Stimulated activated CD8-positive, alpha-beta memory T cell treated with anti-CD3 and anti-CD28 coated beads, Interleukin-12 subunit alpha, Interleukin-12 subunit beta, amount 100 ng/mL, for 4 hours (primary cell): ENCODE measurements at places on chromosomes 1 and 21.

- no peak for DNase-seq
Measured at GRCh38 chr1:227949954-227950734, 2.4 kb upstream of the WNT9A start.

DNA sequence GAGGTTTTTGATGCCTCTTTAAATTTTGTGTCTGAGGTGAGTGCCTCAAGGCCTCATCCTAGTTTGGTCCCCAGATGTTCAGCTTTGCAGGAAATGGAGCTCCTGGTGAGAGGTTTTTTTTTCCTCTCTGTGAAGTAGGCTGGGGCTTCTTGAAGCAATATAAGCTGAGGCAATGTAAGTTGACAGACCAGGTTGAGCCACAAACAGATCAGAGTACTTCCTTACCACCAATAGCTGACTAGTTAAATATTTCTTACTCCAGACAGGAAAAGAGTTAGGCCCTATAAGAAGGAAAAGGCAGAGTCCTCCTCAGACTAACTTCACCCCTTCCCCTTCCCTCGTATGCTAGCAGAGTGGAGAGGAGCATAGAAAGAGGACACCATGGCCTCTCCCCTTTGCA lies 341.0 kb downstream of the LMO4 start:
- DNase-seq, result no peak

DNA sequence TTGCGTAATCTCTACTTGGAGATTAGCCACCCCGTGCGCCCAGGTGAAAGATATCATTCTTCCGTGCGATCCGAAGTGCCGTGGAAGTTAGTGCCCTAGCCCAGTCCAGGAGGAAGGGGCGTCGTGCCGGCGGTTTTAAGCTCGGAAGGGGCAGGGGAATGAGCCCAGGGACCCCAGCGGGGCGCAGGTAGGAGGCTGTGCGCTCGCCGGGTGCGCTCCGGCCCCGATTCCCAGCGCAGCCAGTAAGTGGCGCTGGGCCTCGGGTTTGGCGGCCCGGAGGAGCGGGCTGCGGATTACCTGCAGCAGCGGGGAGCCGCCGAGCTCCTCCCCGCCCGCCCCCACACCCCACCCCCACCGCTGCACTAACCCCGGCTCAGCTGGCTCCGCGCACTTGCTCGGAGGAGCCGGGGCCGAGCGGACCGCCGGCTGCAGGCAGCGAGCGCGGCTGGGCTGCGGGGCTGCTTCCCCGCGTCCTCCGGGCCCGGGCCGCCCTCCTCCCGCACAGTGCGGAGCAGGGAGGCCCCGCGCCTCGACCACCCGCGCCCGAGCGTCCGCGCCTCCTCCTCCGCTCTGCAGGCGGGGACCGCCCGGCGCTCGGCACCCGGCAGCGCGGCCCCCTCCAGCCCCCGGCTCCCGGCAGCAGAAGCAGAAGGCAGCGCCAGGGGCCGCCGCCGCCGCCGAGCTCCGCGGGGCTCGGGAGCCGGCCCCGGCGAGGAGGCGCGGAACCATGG lies at the start of gene RYR2:
Gene RYR2, plus strand, starts transcription at position 390 of the 731 bp plus-strand sequence. Its CDS starts 338 bp downstream, at position 728.
- no peak for DNase-seq

DNA sequence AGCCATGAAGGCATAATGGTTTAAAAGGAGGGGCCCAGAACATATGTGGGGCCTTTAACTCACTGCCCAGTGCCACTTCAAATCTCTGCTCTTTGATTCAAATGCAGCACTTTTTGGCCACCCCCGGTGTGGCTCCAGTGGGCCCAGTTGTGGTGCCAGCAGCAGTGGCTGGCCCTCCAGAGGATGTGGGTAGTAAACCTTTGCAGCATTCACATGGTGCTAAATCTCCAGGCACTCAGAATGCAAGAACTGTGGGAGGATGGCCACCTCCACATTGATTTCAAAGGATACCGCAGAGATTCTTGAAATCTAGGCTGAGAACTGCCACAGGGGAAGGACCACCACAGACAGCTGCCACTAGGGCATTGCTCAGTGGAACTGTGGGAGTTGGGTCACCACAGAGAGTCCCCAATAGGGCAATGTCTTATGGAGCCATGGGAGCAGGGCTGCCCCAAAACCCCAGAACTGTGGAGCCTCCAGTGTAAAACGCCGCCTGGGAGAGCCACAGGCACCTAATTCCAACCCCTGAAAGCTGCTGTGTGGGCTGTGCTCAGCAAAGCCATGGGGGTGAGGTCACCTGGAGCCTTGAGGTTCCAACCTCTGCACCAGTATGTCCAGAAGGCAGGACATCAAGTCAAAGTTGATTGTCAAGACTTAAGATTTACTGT lies 6.6 kb upstream of the ADAM30 start:
- DNase-seq, result no peak

DNA sequence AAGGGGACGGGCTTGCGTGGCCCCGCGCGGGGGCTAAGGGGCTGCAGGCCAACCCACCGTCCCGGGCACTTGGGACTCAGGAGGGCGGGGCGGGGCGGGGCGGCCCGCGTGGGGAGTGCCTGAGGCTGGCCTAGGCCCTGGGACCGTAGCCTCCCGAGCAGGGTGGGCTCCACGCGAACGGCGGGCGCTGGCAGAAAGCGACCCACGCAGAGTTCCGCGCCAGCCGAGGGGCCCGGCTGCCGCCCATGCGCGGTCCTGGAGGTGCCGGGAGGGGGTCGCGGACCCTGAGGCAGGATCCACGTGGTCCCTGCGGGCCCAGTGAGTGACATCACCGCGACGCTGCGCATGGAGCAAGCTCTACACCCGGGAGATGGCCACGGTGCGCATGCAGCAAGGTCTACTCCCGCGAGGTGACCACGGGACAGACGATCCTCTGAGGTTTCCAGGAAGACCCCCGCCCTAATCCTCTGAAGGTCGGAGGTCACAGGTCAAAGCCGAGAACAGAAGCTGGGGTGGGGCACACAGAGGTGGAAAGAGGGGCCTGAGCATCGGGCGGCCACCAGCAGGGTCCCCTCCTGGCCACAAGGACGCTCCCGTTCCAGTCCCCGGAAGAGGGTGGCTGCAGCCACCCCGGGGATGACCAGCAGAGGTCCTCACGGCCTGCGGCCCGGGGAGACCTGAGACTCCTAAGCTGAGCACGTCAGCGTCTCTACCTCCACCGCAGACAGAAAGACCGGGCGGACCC lies 13.5 kb upstream of the SLC19A1 start:
- peak; percentile 46 for DNase-seq
